CD4-positive, alpha-beta T cell treated with Interleukin-6 for 4 hours (primary cell): ENCODE measurements at places on chromosomes 7 and 10.

GRCh38 chr10:26046073-26046700, 112.2 kb downstream of the MYO3A start:
- no peak for DNase-seq

- no peak for DNase-seq
These were observed 30.0 kb downstream of the DGKI start for GRCh38 chr7:137816696-137817320.

DNA sequence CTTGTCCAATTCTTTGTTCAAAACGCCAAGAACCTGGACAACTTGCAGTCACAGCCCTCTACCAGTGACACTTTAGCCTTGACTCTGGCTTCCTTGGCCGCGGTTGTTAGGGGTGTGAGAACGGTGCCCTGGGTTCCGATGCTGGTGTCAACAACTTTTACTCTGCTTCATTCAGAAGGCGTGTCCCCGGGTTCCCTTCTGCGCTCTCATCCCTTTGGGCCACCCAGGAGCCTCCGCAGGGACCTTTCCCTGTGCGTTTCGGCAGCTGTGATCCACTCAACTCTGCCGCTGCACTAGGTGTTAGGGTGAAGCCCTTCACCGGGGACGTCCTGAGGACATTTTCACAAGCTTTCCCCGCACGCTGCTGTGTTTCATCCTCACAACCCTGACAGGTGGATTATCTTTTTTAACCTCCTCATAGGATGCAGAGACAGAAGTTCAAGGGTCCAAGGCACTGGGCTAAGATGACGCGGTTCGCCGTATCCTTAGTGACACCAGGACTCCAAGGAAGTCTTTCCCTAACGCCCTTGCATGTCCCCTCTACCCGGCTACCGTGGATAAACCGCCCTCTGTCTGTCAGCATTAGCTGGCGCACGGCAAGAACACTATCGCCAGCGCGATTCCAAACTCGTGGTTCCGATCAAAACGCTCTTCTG, 133.5 kb upstream of the SHH start:
- DNase-seq, result no peak

- no peak for DNase-seq
These were observed 313.1 kb downstream of the RPS24 start for GRCh38 chr10:78346721-78347120.

- DNase-seq, result peak; percentile 27
These were observed 3.0 kb upstream of the FGF8 start for GRCh38 chr10:101778781-101779543.

DNA sequence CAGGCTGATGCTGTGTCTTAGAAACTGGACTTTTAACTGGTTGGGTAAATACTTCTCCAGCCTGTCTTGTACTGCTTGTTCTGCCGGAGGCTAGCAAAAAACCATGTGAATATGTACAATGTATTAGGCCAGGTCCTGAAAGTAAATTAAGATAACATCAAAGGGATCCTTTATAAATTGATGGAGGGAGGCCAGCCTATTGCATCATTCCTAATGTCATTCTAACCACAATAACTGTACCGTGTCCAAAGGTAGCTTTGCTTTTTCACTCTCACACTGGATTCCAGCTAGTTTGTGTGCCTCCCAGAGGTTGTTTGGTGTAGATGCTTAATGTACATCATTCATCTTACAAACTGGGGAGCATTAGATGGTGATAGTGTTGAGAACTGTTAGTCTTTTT, 91.2 kb upstream of the SEM1 start:
- DNase-seq, result no peak

- peak; percentile 70 for DNase-seq
These were observed 103.9 kb downstream of the CUBN start for GRCh38 chr10:17025444-17026295.

DNA sequence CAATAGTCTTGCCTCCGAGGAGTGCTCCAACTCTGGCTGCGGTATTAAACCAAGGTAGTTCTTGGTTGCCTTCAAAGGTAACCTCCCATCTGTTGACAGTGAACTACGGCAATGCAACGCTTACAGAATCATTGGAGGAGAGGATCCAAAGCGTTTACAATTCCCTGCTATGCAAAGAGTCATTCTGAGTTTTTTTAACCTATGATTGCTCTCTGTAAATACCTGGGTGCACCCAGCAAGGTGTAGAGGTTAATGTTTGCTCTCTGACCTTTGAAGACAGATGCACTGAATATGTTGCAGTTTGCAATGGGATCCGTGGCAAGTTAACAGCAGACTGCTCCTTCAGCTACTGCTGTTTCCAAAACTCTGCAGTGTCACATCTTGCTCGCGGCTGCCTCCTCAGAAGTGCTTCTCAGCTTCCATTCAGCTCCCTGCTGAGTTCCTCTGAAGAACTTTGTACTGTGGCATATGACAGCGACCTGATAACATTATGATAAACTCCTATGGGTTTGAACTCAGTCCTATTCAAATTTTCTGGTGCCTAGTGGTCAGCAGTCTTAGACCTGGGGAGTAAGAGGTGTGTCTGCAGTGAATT, 29.0 kb downstream of the KIAA1217 start:
- DNase-seq, result no peak

GRCh38 chr7:72754312-72754711, 73.7 kb downstream of the TYW1B start:
- no peak for DNase-seq

GRCh38 chr7:149874644-149875028, 867 bp downstream of the ATP6V0E2 start:
- DNase-seq, result no peak

GRCh38 chr7:123862775-123863174, 17.8 kb downstream of the HYAL4 start:
- DNase-seq, result no peak

GRCh38 chr7:157522954-157523353, 186.2 kb downstream of the DNAJB6 start:
- no peak for DNase-seq

DNA sequence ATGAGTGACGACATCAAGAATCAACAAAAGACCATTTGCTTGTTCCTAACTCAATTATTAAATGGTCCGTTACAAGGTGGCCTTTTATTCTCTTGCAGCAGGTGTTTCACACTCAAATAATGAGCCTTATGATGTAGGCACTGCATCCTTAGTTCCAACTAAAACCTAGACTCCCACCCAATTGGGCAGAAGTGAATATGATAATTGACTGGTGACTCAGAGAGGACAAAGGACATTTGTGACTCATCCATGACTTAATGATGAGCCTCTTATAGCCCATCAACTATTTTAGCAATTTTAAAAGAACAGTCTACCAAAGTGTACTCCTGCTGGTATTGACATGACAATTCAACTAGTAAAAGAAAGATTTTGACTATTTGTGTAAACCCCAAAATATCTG, 1027.8 kb upstream of the PHF14 start:
- DNase-seq, result no peak

DNA sequence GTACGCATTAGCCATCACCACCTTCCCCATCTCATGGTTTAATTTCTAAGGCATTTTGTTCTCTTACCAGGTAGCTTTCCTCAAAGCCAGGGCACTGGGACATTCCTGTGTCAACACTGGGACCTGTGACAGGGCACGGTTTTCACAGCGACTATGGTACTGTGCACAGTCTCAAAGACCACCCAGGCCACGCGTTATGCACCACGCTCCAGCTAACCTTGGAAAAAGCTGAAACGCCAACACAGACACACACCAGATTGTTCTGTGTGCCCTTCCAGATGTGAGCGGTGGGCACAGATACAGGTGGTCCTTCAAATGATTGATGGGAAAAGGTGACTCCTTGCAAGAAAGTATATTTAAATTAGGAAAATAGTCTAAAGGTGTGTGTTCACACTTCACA, 337.3 kb downstream of the WDR37 start:
- no peak for DNase-seq

DNA sequence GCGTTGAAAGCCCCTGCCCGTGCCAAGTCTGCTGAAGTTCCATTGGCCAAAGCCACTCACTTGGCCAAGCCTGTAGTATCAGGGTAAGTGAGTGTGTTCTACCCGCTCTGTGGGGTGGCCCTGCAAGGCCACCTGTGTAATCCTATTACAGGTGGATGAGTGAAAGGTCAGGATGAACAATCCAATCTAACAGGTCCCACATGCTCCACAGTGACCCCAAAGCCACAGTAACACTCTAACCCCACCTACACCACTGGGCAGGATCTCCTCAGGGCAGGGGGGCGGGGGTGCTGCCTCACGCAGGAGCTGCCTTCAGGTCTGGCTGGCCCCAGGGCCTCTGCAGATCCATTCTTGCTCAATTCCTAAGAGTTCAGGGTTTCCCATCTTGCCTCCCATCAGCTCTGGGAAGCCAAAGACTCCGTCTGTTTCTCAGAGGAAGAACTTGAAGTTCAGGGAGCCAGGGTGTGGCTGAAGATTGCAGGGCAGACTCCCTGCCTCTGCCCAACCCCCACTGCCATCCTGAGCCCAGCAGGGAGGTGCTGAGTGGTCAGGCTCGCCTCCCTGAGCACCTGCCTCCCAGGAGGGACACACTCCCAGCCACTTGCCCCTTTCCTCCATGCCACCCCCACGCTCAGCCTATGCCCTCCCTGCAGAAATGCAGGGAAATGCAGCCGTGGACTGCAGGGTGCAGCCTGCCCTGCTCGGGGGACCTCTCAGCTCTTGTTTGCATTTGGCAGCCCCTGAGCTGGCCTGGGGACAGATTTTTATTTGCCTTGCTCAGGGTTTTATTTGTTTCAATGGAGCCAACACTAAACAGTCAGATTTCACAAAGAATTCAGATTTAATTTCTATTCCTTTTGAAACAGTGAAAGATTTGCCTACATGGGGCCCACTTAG, 9.8 kb upstream of the COMTD1 start:
- DNase-seq, result no peak

DNA sequence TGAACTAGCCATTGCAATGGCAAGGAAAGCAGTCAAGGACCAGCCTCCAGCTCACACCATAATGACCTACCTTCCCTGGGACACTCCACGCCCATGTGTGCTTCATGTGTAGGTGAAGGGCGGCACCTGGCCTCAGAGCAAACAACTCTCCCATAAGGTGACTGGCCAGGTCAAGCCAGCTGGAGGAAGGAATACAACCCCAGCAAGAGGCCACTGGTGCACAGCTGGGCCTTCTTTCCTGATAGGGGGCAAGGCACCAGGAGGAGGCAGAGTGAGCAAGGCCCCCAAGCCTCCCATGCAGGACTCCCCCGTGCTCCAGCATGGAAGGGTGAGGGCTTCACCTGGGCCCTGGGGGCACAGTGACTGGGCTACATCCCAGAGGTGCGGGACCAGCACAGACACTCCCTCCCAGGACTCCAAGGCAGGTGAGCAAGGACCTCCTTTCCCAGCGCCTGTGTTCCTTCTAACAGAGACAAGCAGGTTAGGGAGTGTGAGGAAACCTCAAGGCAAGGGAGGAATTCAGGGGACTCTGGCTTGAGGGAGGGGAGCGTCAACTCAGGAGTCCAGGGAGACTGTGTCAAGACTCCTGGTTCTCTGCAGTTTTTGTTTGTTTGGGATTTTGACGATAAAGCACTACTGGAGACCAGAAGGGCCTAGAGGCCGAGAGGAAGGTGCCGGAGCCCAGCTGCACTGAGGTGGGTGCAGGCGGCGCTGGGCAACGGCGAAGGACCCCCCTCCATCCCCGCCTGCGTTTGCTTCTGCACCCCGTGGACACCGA, 1.7 kb downstream of the PTPRN2 start:
- no peak for DNase-seq

- peak; percentile 83 for DNase-seq
These were observed 26.4 kb upstream of the GNA12 start for GRCh38 chr7:2870471-2870931.

- DNase-seq, result no peak
These were observed 2.5 kb downstream of the RGS10 start for GRCh38 chr10:119540038-119540437.

- DNase-seq, result no peak
These were observed 38.1 kb downstream of the RASGEF1A start for GRCh38 chr10:43228783-43229207.

DNA sequence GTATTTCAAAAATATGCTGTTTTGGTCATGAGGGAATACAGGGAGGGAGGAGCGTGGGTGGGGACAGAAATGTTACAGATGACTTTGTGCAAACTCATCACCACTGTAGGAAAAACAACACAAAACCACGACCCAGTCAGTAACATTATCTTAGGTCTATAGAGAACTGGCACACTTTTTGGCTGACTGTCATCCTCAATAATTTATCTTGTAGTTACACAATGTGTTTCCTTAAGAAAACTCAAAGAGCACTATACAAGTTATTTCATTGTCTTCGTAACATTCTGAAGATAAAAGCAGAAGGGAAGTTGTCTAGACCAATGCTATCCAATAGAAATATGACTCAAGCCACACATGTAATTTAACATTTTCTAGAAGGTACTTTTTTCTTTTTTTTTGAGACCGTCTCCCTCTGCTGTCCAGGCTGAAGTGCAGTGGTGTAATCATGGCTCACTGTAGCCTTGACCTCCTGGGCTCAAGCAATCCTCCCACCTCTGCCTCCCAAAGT, 16.9 kb upstream of the CDK14 start:
- DNase-seq, result no peak

DNA sequence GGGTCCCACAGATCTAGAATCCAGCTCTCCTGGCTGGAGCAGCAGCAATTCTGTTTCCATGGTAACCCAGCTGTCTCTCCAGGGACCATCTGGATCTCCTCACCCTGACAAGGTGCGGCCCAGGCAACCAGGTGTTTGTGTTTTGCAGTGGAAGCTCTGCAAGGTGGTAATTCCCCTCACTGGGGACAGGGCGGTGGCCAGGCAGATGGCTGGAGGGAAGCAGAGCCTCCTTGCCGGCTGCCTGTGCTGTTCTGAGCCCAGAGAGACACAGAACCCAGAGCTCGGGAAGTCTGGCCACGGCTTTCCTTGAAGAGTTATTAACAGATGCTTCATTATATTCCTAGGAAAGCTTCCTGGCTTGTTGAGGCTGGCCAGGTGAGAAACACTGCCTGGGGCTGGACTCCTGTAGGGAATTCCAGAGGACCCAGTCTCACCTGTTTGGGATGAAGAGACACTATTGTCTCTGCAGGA, 118.2 kb upstream of the PPIF start:
- no peak for DNase-seq

DNA sequence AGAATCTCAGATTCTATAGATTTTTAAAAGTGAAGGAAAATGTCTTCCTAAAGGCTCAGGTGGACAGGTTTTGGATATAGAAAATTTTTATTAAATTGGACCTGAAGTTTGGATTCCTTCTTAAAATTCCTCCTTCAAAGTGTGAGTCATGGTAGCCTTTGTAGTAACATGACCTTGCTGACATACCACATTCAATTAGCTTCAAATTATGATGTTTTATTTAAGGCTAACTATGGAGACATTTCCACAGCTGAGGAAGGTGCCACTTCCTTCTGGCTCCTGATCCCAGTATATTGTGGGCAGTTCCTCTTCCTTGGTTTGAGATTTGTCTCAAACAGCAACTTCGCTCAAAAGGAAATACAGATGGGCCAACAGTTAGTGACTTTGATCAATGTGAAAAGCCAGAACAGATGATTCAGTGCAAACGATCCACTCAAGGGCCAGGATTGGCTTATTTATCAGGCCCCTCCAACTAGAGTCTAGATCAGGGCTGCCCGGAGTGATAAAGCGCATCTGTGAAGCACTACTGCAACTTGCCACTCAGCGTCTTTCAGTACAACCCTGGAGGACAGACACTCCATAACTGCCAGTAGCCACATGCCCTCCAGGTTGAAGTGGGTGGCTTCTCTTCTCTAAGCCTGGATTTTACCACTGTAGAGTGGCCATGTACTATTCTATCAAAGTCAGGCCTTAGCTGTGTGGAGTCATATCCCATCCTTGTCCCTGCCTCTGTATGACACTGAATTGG, 573.5 kb downstream of the KIF20B start:
- DNase-seq, result no peak
